Activated CD8-positive, alpha-beta memory T cell treated with anti-CD3 and anti-CD28 coated beads for 48 hours (primary cell): ENCODE measurements at places on chromosomes 7 and 10.
A peak's percentile ranks its signal among the peaks of the same experiment; 100 is the strongest.

GRCh38 chr7:116843378-116843777 is 19.0 kb upstream of the CAPZA2 start:
- DNase-seq: no peak

- DNase-seq: no peak
Observed at GRCh38 chr7:110894111-110894510, 196.8 kb upstream of the LRRN3 start.

- no peak for DNase-seq
Observed at GRCh38 chr10:59079386-59080226, 96.8 kb upstream of the PHYHIPL start.

DNA sequence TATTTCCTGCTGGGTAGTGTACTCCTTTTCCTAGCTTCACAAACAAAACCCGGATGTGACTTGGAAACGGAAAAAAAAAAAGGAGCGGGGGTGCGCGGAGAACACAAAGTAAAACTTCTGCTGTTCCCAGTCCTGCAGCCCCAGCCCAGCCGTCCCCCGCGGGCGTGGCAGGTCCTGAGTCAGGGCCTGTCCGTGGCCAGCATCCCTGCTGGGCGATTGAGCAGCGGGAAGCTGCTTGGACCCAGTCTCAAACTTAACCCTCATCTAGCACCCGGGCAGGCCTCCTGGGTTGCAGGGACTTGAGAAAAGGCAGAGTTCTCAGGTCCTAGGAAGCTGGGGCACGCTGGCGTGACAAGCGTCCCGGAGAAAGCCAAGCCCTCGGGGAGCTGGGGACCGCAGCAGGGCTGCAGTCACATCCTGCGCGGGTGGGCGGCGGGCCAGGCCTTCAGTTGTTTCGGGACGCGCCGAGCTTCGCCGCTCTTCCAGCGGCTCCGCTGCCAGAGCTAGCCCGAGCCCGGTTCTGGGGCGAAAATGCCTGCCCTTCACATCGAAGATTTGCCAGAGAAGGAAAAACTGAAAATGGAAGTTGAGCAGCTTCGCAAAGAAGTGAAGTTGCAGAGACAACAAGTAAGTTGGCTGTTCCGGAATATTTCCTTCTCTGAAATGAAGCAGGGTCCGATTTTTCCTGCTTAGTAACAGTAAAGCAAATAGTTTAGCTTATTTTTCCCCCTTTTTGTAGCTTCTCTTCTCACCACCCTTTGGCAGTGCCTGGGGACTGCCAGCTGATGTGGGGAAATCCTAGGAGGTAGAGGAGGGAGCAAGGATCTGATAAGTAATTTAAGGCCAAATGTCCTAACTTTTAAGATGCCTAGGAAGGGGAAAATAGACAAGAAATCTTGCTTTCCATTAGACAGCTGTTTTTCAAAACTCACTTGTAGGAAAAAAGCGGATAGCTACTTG is at the start of gene GNG11:
TSS of gene GNG11 (plus strand) at position 129 of the 960 bp plus-strand sequence. CDS start at position 532, 403 bp downstream.
- peak; percentile 7 for DNase-seq

DNA sequence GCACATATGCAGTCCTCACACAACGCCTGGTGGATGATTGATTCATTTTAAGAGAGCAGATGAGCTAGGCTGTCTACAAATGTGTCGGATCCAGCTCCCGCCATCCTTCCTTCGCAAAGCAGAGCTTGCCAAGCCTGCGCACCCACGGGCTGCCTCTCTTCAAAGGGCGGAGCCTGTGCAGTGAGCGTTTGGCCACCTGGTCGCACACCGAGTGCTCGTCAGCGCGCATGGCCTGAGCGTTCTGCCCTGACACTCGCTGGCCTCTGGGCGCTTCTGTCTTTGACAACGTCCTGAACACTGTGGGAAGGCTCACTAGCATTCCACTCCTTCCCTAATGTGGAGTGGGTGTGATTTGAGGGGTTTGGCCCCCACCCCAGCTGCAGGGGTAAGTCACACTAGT is 47.1 kb upstream of the TMEM72 start:
- no peak for DNase-seq

DNA sequence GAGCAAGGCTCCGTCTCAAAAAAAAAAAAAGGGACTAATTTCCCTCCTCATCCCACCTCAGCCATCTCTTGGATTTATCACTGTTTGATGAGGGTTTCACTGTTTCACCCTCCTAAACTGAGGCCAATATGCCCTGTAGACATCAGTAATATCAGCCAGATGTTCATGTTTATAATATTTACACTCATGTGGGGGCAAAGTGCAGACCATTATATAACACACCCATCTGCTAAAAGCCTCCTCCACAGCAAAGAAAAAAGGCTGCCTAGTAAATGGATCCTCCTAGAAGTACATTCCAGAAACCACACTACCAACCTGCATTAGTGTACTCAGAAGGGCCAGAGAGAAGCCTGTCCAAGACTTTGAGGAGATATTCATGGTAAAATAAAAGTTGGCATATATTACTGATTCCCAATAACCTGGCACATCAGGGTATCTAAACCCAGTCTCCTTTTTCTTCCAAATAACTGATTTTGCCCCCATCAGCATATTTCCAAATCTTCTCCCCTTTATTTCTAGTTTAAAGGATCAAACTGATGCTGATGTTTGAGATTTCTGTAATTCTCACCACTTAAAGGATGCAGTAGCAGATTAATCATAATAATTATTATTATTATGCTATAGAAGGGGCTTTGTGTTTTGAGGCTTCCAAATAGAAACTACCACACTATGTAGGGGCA is 55.1 kb downstream of the LGI1 start:
- DNase-seq: no peak

DNA sequence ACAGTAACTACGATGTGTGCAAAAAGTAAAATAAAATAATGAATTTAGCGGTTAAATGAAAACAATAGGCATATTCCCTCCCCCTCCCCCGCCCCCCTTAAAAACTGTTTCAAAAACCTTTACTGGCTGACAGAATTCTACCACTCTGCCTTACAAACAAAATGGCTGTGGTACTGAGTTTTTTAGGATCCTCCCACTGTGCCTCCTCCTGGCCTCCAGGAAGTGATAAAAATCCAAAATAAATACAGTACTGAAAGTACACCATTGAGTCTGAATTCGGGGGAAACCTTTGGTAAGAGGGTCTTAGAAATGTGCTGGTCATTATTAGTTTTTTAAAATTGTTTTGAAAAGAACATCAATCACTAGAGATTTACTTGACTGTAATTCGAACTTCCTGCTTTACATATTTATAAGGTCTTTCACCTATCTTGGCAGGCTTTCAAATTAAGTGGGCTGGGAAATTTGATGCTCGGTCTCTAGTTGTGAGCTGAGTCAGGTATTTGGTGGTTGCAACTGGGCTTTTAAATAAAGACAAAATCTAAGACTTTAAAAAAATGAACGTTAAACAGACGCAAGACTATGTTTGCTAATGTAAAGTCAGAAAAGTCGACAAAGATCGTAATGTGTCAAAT is 32.5 kb upstream of the EPC1 start:
- no peak for DNase-seq

GRCh38 chr10:124994573-124995473 is 52.9 kb downstream of the ZRANB1 start:
- DNase-seq: no peak

DNA sequence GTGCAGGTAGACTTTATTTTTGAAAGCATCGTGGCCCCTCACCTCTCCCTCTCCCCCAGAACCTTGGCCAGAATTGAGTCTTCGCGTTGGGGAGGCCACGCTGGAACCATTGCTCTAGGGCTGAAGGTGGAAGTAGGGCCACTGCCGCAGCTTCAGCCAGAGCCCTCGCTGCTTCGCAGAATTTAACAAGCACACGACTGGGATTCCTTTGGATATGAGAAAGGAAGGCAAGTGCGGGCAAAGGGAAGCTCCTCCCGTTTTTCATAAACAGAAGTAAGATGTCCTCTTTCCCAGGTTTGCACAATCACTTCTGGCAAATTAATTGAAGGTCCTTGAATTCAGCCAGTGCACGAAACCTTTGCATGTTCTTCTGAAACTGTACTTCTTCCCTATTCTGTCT is 168.1 kb downstream of the CCDC3 start:
- DNase-seq: no peak

GRCh38 chr7:35035511-35035961 is 1.7 kb downstream of the DPY19L1 start:
- DNase-seq: no peak

- no peak for DNase-seq
Observed at GRCh38 chr10:110005719-110006118, 2.1 kb upstream of the ADD3 start.

DNA sequence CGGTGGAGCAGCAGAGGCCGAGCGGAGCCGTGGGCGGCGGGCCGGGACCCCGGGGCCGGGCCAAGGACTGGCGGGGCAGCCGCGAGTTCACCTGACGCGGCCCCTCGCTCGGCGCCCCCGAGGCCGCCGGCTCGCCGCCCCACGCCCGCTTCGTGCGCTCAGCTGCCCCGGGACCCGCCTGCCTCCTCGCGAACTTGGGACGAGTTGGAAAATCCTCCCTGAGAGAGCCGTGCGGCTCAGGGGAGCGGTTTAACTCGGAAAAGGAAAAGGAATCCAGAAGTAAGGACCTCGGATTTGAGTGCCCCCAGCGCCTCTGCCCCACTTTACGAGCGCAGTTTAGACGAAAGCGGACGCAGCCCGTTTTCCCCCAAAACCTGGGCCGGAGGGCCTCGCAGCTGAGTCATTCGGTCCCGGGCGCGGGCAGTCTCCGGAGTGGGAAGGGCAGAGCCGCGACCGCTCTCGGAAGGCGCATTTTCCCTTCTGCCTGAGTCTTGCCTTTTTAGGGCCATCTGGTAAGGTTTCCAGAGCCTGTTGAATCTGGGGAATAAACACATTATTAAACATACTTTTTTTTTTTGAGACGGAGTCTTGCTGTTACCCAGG is 744 bp downstream of the CREM start:
- peak; percentile 51 for DNase-seq

DNA sequence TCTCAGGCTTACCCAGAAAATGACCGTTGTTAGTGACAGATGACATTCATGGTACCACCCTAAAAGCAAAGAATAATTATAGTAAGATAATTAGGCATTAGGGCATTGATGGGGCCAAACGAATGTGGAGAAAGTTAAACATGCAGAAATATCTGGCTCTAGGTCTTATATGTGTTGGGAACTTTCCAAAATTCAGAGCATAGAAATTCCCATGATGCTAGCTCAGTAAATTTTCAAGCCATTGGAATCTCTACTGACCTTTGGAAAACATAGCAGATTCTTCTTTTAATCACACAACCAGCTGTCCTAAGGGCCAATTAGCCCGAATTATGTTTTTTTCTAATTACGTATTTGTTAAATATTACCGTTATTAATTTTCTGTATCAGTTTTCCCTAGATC is 136.1 kb downstream of the CREB5 start:
- DNase-seq: no peak

DNA sequence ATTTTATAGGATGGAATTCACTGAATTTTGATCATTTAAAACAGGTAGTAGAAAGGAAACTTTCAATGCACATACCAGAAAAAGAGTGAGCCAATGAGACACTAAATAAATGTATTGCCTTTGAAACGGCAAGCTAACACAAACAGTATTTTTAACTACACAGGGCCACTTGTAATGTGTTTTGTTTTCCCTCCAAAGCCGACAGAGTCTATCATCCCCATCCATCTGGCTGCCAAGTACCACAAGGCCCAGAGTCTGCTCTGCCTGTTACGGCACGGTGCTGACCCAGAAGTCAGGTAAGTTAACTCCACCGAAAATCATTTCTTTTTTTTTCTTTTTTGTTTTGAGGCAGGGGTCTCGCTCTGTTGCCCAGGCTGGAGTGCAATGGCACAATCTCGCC is 1.5 kb downstream of the ANKRD61 start:
- DNase-seq: no peak
